ENCODE measurements at places on chromosomes 13 and 19. TPM values are rescaled to one million over a fixed set of nuclear protein-coding genes. Genes with fewer than 3 reads are reported as not detected.

Gene RFPL4AL1
- total RNA-seq, result not detected

Gene CGB2
- total RNA-seq, result not detected

- peak; percentile 14 for DNase-seq
- H3K4me3 ChIP-seq, result no peak overlapping the region
- no peaks in the 10 kb centered on the region for H3K4me1 ChIP-seq
- no peaks in the 10 kb centered on the region for H3K36me3 ChIP-seq
Observed at GRCh38 chr13:64164435-64164834, 2748.8 kb upstream of the PCDH20 start.

DNA sequence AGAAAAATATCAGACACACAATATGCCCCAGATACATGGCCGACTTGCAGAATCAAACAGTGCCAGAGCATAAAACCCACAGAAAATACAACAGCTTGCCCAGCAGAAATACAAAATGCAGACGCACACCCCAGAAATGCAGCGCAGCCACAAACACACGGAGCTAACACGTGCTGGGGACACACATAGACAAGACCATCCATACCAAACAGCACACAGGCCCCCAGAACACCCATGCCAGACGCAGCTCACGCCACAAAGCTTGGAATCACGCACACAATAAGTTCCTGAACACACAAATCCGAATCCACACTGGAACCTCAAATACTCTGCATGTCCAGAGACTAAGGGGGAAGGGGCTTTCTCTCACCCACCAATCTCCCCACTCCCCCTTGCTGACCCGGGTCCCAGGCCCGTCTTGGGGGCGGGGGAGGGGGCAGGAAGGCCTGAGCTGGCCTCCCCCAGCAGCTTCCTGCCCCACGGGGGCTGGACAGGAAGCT lies 17.2 kb downstream of the CCDC97 start:
- no peak for DNase-seq
- H3K4me1 ChIP-seq, result peaks cover 29% of the 10 kb centered on the region
- H3K4me3 ChIP-seq, result peak overlapping the region; percentile 30
- H3K27me3 ChIP-seq, result no peaks in the 10 kb centered on the region

GRCh38 chr19:403221-404027 lies 5.5 kb downstream of the C2CD4C start:
- H3K4me1 ChIP-seq, result peaks cover under 1% of the 10 kb centered on the region
- H3K27ac ChIP-seq, result no peak overlapping the region
- no peaks in the 10 kb centered on the region for H3K36me3 ChIP-seq
- DNase-seq, result no peak

DNA sequence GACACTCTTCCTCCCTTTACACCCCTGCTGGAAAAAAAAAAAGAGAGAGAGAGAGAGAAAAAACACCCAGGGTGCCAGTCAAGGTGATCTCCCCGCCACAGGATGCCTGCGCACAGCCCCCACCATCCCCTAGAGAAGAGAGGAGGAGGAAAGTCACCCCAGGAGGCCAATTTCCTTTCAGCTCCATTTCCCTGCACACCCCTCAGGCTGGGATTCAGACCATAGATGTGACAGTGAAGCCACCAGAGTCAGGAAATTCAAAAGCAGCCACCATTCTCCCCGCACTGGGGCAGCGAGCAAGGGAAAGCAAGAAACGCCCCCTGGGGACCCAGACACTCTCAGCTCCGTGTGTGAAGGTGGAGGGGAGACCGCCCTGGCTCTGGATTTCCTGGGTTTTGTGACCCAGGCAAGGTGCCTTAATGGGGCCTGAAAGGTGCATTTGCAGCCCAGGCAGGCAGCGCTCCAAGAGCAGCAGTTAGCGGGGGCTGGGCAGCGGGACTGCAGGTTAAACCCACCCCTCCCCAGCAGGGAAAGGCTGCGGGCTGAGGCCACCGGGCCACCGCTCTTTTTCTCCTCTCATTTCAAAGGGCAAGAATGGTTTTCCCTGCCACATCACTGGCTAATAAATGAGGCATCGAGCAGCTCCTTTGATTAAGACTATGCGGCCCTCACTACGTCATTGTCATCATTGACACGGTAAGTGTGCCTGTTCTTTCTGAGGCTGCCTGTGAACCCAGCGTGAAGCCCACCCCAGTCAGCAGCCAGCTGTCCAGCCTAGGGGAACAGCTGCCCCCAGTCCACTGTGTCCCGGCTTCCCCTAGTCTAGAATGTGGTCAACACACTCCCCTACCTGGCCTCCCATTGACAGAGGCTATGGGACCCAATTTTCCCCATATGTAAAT lies 83.8 kb upstream of the TM9SF2 start:
- no peaks in the 10 kb centered on the region for H3K4me1 ChIP-seq
- DNase-seq, result no peak

DNA sequence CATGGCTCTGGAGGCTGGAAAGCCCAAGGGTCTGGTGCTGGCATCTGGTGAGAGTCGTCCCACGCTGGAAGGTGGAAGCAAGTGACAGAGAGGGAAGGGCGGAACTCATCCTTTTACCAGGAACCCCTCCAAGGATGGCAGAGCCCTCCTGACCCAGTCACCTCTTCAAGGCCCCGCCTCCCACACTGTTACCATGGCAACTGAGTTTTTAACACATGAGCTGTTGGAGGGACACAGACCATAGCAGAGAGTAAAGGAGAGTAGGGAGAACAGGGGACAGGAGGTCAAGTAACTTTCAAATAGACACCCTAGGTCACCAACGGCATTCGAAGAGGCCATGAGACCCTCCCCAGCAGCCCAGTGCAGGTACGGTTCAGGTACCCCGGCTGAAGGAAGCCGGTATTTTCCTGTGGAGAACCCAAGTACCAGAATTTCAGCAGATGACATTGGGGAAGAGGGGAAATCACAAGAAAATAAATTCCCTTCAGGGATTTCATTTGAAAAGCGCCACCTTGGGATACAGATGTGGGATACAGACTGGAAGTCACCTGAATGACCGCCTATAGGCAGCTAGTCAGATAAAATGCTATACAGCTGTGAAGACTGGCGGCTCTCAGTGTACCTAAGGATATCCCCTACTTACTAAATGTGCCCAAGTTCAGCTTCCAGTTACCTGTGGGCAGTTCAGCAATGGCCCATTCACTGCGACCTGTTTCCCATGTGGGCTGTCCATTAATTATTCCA lies 8.0 kb downstream of the IL17D start:
- no peaks in the 10 kb centered on the region for H3K27me3 ChIP-seq
- H3K36me3 ChIP-seq, result no peaks in the 10 kb centered on the region
- no peak overlapping the region for H3K27ac ChIP-seq
- no peak for DNase-seq
- H3K4me3 ChIP-seq, result no peak overlapping the region

DNA sequence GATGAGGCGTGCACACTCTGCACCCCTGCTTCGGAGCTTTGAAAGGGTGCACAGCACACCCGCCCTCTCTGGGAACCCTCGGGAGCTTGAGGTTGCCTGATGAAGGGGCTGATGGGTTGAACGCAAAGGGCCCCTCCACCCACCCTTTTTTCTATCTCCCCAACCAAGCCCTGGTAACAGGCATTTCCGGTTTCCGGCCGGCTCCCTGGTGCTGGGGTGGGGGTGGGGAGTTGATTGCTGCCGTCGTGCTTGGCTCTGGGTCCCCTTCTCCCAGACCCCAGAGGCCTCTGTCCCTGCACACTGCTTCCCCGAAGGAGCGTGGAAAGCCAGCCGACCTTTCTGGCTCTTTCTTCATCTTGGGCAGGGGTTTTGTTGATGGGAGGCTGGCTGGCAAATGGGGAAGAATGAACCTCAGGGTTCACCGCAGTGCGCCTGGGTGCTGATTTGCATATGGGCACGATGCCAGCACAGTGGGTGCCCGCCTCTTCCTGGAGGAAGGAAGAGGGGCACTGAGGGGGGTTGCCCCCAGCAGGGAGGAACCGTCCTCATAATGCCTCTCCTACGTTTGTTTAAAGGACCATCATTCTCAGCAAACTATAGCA lies 29.1 kb downstream of the VAV1 start:
- no peaks in the 10 kb centered on the region for H3K27me3 ChIP-seq
- DNase-seq, result peak; percentile 64
- peak overlapping the region; percentile 52 for H3K27ac ChIP-seq
- peak overlapping the region; percentile 22 for H3K4me3 ChIP-seq
- H3K4me1 ChIP-seq, result no peaks in the 10 kb centered on the region
- H3K36me3 ChIP-seq, result no peaks in the 10 kb centered on the region

Gene CCDC122
- 5.4 TPM for total RNA-seq

Gene NFIX
- 70.9 TPM for total RNA-seq

Gene KCTD4
- 0.84 TPM for total RNA-seq

Gene ELF1
- total RNA-seq, result 72.2 TPM

GRCh38 chr19:42176649-42176989 lies 40.9 kb downstream of the DEDD2 start:
- H3K27me3 ChIP-seq, result peaks cover 44% of the 10 kb centered on the region
- no peaks in the 10 kb centered on the region for H3K4me1 ChIP-seq
- no peaks in the 10 kb centered on the region for H3K36me3 ChIP-seq

- H3K27ac ChIP-seq, result no peak overlapping the region
- no peaks in the 10 kb centered on the region for H3K4me1 ChIP-seq
- no peaks in the 10 kb centered on the region for H3K36me3 ChIP-seq
- no peak overlapping the region for H3K4me3 ChIP-seq
Observed at GRCh38 chr19:45599286-45599685, 2.7 kb downstream of the GPR4 start.

DNA sequence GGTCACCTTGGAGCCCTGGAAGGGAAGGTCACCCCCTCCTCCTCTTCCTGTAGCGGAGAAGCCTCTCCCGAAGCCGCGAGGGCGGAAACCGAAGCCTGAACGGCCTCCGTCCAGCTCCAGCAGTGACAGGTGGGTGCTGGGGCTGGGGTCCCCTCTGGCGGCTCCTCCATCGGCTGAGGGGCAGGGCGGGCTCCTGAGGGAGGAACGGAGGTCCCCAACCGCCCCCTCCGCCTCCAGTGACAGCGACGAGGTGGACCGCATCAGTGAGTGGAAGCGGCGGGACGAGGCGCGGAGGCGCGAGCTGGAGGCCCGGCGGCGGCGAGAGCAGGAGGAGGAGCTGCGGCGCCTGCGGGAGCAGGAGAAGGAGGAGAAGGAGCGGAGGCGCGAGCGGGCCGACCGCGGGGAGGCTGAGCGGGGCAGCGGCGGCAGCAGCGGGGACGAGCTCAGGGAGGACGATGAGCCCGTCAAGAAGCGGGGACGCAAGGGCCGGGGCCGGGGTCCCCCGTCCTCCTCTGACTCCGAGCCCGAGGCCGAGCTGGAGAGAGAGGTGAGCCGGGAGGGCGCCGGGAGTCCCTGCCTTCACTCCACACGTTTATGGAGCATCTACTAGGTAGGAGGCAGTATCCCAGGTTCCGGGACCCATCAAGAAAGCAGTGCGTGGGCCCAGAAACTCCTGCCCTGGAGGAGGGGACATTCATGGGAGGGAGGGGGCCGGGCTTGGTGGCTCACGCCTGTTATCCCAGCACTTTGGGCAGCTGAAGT lies 22.0 kb downstream of the HDGFL2 start:
- no peaks in the 10 kb centered on the region for H3K27me3 ChIP-seq
- no peak overlapping the region for H3K27ac ChIP-seq
- H3K4me1 ChIP-seq, result no peaks in the 10 kb centered on the region
- no peak overlapping the region for H3K4me3 ChIP-seq
- no peak for DNase-seq

- H3K36me3 ChIP-seq, result no peaks in the 10 kb centered on the region
- DNase-seq, result peak; percentile 57
- H3K4me1 ChIP-seq, result peaks cover 10% of the 10 kb centered on the region
- peak overlapping the region; percentile 95 for H3K4me3 ChIP-seq
- H3K27ac ChIP-seq, result peak overlapping the region; percentile 82
Observed at GRCh38 chr19:1884291-1884718, 991 bp downstream of the ABHD17A start.

GRCh38 chr19:13068085-13068846 lies 34.4 kb downstream of the LYL1 start:
- H3K27me3 ChIP-seq, result no peaks in the 10 kb centered on the region
- DNase-seq, result no peak
- H3K36me3 ChIP-seq, result no peaks in the 10 kb centered on the region

- no peaks in the 10 kb centered on the region for H3K27me3 ChIP-seq
- no peak overlapping the region for H3K27ac ChIP-seq
- no peak for DNase-seq
- H3K4me1 ChIP-seq, result no peaks in the 10 kb centered on the region
- H3K4me3 ChIP-seq, result no peak overlapping the region
Observed at GRCh38 chr13:33845572-33846302, 27.8 kb downstream of the RFC3 start.
